ENCODE measurements at places on chromosomes 4 and X.

DNA sequence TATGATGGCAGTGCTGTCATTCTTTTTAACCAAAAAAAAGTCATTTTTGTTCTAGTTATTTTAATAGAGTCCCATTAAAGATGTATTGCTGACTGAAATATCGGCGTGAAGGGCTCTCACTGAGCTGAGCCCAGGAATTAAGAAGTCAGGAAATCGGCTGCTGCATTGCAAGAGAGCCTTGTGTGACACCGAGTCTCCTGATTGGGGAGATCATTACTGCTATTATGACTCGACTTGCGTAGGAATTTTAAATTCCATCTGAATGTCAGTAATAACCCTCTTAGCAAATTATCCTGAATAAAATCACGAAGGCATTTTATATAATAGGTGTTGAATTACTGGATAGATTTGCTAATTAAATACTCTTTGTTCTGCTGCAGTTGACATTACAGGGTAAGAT lies 111.5 kb downstream of the POLA1 start:
- DNase-seq = no peak

DNA sequence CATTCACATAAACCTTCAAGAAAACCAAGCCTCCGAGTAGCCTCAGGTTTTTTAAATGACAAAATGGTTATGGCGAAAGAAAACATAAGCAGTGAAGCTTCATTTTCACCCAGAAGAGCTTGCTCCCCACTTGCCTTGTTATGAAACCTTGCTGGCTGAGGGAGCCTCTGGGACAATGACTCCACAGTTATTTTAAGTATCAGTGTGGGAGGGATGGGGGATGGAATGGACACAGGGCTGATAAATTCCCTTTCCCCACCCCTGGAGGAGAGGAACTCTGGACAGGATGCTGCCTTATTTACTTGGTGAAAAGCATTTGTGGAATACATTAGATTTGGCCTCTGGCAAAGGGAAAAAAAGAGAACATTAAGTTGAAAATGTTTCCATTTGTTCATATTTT lies 220.7 kb upstream of the CNKSR2 start:
- DNase-seq = peak; percentile 42

DNA sequence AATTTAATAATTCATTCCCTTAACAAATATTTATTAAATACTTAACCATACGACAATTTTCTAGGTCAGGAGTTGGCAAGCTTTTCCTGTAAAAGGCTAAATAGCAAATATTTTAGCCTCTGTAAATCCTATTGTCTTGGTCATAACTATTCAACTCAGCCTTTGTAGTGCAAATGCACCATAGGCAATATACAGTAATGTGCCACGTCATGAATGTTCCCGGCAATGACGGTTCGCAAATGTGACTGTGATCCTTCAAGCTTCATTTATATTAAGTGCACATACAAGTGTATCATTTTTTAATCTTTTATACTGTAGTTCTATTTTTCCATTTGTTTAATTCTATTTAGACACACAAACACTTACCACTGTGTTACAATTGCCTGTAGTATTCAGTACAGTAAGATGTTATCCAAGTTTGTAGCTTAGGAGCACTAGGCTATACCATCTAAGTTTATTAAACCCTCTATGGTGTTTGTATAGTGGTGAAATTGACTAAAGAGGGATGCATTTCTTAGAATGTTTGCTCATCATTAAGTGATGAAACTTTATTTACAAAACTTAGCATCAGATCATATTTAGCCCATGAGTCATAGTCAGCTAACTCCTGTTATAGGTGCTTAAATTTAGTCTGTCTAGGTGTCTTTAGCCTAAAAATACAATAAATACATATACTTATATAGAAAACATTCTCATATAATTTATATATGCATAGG lies 553.6 kb downstream of the STPG2 start:
- DNase-seq = no peak

- peak; percentile 25 for DNase-seq
Measured at GRCh38 chr4:52051213-52051614, at the start of gene SPATA18. TSS of gene SPATA18 (plus strand) at chr4:52051304. CDS start at chr4:52051705, 401 bp downstream.

GRCh38 chr4:118417325-118417724 lies 64.5 kb upstream of the PRSS12 start:
- DNase-seq = no peak

GRCh38 chr4:85776096-85776495 lies 301.1 kb downstream of the ARHGAP24 start:
- DNase-seq = peak; percentile 7

DNA sequence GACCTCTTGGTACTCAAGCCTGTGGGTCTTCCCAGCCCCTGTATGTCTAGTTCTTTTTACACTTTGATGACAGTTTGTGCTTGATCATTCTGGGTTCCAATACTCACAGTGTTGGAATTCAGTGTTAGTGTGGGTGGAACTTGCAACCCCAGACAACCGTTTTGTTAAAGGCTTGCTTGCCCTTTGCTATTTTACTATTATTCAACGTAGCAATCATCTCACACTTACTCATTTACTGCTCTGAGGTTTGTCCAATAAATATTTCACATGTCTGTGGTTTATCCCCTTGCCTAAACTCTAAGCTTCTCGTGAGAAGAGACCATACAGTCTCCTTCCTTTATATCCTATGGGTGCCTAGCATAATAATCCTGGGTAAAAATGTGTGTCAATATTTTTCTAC lies 15.3 kb downstream of the CCNG2 start:
- peak; percentile 83 for DNase-seq

- DNase-seq = no peak
Measured at GRCh38 chrX:77505227-77505626, 58.0 kb downstream of the FGF16 start.

Data from cardiac muscle cell (in vitro differentiated cells and primary cell).